Trophoblast cell (in vitro differentiated cells and primary cell): ENCODE measurements at places on chromosomes 4 and X.

DNA sequence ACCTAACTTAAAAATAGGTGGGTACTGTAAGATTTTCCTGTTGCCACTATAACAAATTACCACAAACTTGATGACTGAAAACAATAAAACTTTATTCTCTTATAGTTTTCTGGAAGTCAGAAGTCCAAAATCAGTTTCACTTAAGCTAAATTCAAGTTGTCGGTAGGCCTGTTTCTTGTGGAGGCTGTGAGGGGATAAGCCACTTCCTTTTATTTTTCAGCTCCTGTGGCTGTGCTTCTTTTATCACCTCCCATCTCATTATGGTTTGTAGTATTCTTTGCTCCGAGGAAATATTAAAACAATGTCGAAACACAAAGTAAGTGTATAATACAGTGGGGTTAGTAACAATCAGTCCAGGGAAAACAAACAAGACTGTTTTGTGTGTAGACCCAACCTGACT lies 610.5 kb upstream of the TECRL start:
- H3K4me3 ChIP-seq: no peak overlapping the region
- no peak overlapping the region for H3K27ac ChIP-seq
- H3K36me3 ChIP-seq: no peaks in the 10 kb centered on the region
- H3K27me3 ChIP-seq: no peaks in the 10 kb centered on the region

DNA sequence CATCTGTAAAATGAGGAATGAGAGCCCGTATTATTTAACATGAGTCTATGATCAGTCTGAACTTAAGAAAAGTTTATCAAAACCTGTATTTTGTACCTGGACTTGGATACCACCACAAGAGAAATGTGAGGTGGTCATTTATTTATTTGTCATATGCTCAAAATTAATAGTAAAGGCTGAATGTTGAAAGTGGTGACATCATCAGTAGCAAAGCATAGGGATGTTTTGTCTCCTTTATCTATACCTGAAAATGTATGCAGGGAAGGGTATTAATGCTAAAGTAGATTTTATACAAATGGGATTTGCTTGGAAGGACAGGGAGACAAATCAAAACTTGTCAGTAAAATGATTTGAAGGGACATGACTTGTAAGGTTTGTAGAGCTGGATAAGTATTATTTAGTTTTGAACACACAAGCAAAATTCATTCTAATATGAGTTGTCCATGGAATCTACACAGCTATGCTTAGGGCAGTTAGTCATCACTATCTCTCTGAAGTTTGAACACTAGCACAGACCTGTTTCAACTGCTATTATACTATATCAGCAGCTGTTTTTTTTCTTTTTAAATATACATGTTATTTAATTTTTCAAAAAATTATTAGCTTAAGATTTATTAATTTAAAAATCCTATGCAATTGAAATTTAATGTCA lies 52.4 kb upstream of the GUCY1A1 start:
- H3K4me3 ChIP-seq: no peak overlapping the region
- DNase-seq: peak; percentile 35
- H3K27me3 ChIP-seq: no peaks in the 10 kb centered on the region

DNA sequence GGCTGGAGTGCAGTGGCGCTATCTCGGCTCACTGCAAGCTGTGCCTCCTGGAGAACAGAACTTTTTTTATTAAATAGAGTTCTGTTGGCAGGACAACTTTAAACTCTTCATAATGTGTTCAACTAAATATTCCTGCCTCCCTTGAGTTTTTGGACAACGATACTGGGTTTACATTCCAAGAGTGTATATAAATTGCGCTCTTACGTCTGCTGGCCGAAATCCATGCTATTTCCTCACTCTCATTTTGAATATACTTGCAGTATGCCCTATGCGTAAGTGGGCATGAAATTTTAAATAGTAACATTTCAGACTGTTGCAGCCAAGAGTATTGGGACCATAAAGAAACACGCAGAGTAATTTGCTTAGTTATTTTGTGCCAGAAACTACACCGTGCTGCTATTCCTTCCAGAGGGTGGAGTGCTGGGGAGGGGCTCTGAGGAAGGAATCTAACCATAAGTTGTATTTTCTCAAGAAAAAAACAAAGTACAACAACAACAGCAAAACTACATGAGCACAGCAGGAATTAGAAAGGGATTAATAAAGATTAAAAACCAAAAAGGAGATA lies 480.0 kb downstream of the NLGN4X start:
- no peak overlapping the region for H3K4me3 ChIP-seq
- H3K27me3 ChIP-seq: no peaks in the 10 kb centered on the region
- DNase-seq: no peak
- H3K36me3 ChIP-seq: no peaks in the 10 kb centered on the region
- no peaks in the 10 kb centered on the region for H3K4me1 ChIP-seq

- no peak overlapping the region for H3K27ac ChIP-seq
- no peak overlapping the region for H3K4me3 ChIP-seq
- no peaks in the 10 kb centered on the region for H3K36me3 ChIP-seq
- H3K4me1 ChIP-seq: no peaks in the 10 kb centered on the region
Observed at GRCh38 chrX:15349046-15349445, 13.7 kb upstream of the PIGA start.

GRCh38 chr4:13875181-13875580 lies 247.7 kb upstream of the BOD1L1 start:
- no peak overlapping the region for H3K27ac ChIP-seq
- H3K4me1 ChIP-seq: no peaks in the 10 kb centered on the region
- no peak overlapping the region for H3K4me3 ChIP-seq

DNA sequence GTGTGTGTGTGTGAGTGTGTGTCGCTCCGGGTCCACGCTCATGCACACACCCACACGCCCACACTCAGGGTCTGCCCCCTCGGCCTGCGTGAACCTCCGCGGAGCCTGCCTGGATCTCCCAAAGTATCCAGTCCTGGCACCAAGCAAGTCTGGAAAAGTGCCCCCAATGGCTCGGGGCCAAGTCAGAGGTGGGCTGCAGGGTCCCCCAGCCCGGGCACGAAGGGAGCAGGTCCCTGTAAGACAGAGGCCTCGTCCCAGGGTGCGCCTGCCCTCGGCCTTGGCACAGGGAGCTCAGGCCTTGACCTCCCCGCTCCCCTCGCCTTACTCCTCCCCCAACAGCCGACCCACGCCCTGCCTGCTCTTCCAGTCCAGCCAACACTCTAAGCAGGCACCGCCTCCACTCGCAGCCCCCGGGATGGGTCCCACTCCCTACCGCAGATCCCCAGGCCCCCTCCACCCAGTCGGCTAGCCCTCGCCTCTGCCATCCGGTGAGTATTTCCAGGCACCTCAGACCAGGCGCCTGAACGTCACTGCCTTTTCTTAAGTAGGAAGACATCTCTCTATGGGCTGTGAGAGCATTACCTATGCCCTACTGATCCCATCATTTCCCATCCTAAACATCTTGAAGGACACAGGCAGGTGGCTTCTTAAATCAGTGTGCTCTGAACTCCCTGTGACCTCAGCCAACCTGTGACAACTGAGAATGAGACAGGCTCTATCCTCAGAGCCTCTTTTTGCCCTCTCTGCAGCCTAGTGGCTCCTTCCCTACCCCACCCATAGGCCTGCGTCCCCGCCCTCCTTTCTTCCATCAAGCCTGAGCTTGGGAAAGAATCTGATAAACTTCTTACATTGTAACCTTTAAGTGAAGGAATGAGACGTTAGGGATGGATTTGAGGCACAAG lies 704 bp downstream of the FAM114A1 start:
- peaks cover 3% of the 10 kb centered on the region for H3K4me1 ChIP-seq
- peak overlapping the region; percentile 95 for H3K4me3 ChIP-seq
- peak overlapping the region; percentile 93 for H3K27ac ChIP-seq
- peaks cover 12% of the 10 kb centered on the region for H3K36me3 ChIP-seq
- no peak for DNase-seq

GRCh38 chrX:79259073-79259689 lies 108.0 kb downstream of the ITM2A start:
- DNase-seq: no peak
- no peak overlapping the region for H3K4me3 ChIP-seq
- no peaks in the 10 kb centered on the region for H3K36me3 ChIP-seq

DNA sequence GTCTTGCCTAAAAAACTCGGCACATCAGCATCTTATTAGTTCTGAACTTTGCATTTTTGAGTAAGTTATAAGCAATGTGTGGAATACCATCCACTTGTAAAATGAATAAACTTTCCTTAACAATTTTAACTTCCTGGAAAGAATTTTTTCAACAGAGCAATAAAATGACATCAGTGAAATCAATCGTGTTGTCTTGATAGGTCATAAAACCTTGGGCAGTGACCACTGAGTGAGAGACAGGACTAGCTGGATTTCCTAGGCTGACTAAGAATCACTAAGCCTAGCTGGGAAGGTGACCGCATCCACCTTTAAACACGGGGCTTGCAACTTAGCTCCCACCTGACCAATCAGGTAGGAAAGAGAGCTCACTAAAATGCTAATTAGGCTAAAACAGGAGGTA lies 403.0 kb upstream of the CNKSR2 start:
- no peak for DNase-seq
- no peaks in the 10 kb centered on the region for H3K4me1 ChIP-seq
- no peaks in the 10 kb centered on the region for H3K36me3 ChIP-seq
- no peak overlapping the region for H3K27ac ChIP-seq

DNA sequence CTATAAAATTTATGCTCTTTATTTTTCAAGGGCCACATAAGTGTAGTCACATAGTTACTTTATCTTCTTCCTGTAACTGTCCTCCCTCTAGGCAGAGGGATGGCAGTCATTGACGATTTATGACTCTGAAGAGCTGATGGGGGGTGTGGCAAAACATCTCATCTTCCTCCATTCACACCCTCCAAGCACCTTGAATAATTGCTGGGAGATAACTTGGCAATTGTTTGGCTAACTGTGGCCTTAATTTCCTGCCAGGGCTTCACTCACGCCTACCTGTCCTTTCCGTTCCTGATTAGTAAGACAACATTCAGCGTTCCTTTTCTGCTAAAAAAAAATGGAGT lies 329.2 kb downstream of the ARHGAP10 start:
- no peak overlapping the region for H3K4me3 ChIP-seq
- H3K27me3 ChIP-seq: no peaks in the 10 kb centered on the region
- peaks cover 9% of the 10 kb centered on the region for H3K36me3 ChIP-seq
- H3K4me1 ChIP-seq: peaks cover 4% of the 10 kb centered on the region

GRCh38 chrX:63581398-63581797 lies 203.6 kb downstream of the ARHGEF9 start:
- peak; percentile 2 for DNase-seq
- no peaks in the 10 kb centered on the region for H3K36me3 ChIP-seq
- H3K4me1 ChIP-seq: no peaks in the 10 kb centered on the region
- no peaks in the 10 kb centered on the region for H3K27me3 ChIP-seq

DNA sequence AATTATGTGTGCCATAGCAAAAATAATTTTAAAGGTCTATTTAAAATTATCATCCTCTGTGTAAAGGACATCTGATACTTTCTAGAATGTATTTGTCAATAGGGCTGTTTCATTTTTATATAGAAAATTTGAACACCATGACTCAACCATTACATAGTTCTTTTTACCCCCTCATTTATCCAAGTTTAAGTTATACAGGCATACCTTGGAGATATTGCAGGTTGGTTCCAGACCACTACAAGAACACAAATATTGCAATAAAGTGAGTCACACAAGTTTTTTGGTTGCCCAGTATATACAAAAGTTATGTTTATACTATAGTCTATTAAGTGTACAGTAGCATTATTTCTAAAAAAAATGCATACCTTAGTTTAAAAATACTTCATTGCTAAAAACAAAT lies 130.4 kb downstream of the MSL3 start:
- H3K27me3 ChIP-seq: no peaks in the 10 kb centered on the region
- H3K36me3 ChIP-seq: peaks cover 2% of the 10 kb centered on the region
- peaks cover 2% of the 10 kb centered on the region for H3K4me1 ChIP-seq
- no peak overlapping the region for H3K27ac ChIP-seq

DNA sequence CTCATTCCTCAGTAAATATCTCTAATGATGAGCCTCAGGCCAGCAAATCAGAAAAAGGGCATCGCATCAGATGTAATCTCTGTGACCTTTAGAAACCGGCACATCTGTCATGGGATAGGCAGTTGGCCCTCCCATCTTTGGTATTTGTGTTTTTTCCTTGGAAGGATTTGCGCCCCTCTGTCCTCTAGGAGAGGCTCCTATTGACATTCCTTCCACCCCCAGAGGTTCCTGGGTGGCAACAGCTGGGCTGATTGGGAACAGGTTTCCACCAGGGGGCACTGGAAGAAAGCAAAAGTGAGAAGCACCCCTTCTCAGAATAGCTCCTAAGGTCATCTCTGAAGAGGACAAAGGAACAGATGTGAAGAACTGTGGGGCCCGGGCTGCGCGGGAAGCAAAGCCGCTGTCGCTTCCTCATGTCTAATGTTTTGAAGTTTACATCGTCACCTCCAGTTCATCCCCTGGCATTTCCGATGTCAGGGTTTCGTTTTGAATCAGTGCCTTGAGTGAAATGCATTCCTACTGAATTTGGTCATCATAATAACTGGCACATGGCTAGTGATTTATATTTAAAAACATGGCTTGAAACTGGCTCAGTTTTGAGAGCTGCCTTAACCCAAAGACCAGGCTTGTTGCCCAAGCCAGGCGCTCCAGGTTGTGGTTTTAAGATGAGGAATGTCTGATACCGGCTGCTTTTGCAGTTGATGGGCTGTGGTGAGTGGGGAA lies 6.2 kb downstream of the TXK start:
- H3K4me1 ChIP-seq: peaks cover 13% of the 10 kb centered on the region
- no peaks in the 10 kb centered on the region for H3K36me3 ChIP-seq
- H3K4me3 ChIP-seq: no peak overlapping the region
- peak; percentile 91 for DNase-seq
- peak overlapping the region; percentile 17 for H3K27ac ChIP-seq
- H3K27me3 ChIP-seq: no peaks in the 10 kb centered on the region

GRCh38 chr4:9970399-9971011 lies 50.8 kb downstream of the SLC2A9 start:
- peaks cover 7% of the 10 kb centered on the region for H3K4me1 ChIP-seq
- DNase-seq: peak; percentile 76
- H3K27me3 ChIP-seq: no peaks in the 10 kb centered on the region
- peak overlapping the region; percentile 84 for H3K27ac ChIP-seq

DNA sequence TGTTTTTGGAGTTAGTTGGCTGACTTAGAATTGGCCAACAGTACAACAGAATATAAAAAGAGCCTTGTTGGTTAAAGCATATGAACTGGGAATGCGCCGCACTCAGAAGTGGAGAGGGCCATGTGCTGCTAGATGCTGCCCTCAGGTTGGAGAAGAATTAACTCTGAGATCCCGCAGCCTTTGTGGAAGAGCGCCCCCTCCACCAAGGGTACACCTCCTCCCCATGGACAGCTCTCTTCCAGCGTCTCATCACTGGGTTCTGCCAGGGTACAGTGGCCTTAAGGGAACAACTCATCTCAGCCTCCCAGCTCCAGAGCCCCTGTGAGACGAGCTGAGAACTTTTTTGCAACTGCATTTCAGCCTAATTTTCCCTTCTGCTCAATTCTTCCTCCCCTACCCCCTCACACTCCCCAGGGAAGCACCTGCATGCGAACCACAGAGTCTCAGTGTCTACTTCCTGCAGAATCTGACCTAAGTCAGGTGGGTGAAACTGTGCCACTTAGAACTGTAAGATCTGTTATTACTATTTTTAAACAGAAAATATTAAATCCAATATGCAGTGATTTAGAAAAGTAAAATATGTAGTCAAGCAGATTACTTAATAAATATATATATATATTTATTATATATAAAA lies 380.6 kb downstream of the RAB28 start:
- H3K36me3 ChIP-seq: no peaks in the 10 kb centered on the region
- no peak overlapping the region for H3K4me3 ChIP-seq
- H3K4me1 ChIP-seq: no peaks in the 10 kb centered on the region
- H3K27ac ChIP-seq: no peak overlapping the region
